Stimulated activated CD8-positive, alpha-beta memory T cell treated with anti-CD3 and anti-CD28 coated beads, Interleukin-4, amount 100 ng/mL, for 24 hours (primary cell): ENCODE measurements at places on chromosomes 1 and 21.

- no peak for DNase-seq
Observed at GRCh38 chr1:231467986-231468385, 45.9 kb upstream of the EGLN1 start.

DNA sequence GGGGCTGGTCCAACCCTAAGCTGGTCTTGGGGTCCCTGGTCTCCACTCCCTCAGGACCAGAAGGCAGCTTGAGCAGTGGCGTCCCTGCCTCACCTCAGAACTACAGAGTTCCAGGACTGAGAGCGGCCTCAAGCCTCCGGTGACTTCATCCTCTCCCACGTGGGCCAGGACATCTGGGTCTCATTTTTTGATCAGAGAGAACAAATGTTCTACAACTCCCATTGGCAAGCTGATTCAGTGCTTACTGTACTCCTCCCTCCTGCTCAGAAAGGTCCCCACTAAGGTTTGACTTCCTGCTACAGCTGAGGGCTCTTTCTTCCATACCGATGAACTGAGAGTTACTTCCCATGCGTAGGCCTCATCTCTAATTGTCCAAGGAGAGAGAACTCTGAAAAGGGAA, 78.5 kb downstream of the PLXNA2 start:
- DNase-seq, result no peak

- no peak for DNase-seq
Observed at GRCh38 chr1:34372891-34373290, 196.2 kb downstream of the C1orf94 start.

GRCh38 chr1:14698314-14698713, 99.8 kb downstream of the KAZN start:
- DNase-seq, result no peak
